ENCODE measurements at places on chromosomes 2 and 18. TPM values are rescaled to one million over a fixed set of nuclear protein-coding genes. Genes with fewer than 3 reads are reported as not detected.

- DNase-seq: no peak
These were observed 46.5 kb downstream of the ATIC start for GRCh38 chr2:215358312-215358845.

- DNase-seq: no peak
These were observed 6.7 kb upstream of the UGT1A5 start for GRCh38 chr2:233705911-233706506.

DNA sequence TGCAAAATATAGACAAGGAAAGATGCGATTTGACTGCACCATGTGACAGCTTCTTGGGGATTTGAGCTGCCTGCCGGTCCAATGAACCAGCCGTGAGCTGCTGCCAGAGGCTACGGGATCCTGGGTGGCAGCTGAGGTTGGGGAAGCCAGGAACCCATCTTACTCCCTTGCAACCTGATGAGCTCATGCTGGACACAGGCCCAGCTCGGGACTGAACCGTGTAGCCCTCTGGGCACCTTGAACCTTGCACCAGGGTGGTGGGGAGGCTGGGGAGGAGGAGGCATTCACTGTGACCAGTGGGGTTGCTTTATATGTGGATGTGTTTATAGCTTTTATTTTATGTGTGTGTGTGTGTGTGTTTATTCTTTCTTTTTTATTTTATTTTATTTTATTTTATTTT is 9.1 kb downstream of the ALPI start:
- DNase-seq: no peak

- DNase-seq: no peak
These were observed 484.5 kb upstream of the ZNF804A start for GRCh38 chr2:184113696-184114403.

BOD1L2 gene
- not detected for total RNA-seq

ERBB4 gene
- not detected for total RNA-seq
